ENCODE measurements at places on chromosomes 6 and 20.

- no peak for DNase-seq
These were observed at the start of gene BTNL2 for GRCh38 chr6:32406857-32407256. BTNL2 (minus strand) TSS chr6:32407181; CDS start chr6:32407123, 58 bp downstream.

GRCh38 chr20:8837396-8837795, 231.5 kb upstream of the PLCB4 start:
- peak; percentile 79 for DNase-seq

DNA sequence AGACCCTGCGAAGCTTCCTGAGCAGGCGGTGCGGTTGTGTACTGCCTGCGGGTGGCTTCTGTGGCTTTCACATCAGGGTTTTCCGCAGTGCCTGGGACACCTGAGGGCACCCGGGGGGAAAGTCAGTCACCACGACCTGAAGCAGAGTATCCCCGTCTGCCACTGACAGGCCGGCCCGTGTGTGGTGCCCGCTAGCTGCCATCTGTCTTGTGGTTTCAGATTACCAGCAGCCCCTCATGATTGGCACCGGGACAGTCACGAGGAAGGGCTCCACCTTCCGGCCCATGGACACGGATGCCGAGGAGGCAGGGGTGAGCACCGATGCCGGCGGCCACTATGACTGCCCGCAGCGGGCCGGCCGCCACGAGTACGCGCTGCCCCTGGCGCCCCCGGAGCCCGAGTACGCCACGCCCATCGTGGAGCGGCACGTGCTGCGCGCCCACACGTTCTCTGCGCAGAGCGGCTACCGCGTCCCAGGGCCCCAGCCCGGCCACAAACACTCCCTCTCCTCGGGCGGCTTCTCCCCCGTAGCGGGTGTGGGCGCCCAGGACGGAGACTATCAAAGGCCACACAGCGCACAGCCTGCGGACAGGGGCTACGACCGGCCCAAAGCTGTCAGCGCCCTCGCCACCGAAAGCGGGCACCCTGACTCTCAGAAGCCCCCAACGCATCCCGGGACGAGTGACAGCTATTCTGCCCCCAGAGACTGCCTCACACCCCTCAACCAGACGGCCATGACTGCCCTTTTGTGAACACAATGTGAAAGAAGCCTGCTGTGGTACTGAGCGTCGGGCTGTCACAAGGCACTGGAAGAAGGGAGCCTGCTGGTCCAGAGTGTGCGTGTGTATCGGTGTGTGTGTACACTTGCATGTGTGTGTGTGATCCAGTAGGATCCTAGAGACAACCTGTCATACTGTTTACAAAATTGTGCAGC, 54.4 kb downstream of the GOPC start:
- peak; percentile 62 for DNase-seq

GRCh38 chr6:36127462-36128016, 2.8 kb upstream of the MAPK13 start:
- DNase-seq, result peak; percentile 84

DNA sequence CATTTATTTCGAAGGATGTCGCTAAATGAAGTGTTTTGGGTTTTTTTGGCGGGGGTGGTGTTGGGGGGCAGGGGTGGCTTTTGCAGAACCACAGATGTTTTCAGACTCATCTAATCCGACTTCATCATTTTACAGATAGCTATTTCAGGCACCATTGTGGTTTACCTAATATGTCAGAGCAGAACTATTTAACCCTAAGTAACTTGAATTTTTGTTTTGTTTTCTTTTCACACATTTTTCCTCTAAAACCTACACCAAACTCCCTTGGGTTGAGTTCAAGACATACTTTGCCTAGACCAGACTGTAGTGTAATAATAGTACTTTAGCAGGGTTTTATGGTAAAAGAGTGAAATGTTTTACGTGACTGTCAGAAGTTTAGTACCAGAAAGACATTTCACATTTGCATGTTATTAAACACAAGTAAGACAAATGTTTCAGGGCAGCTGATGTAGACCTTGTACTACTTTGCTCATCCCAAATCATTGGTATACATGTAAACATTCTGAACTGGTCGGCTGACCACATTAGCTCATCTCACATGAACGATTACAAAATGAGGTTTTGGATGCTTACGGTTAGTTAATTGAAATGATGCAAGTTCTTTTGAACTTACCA, 37.7 kb downstream of the MAP3K4 start:
- DNase-seq, result peak; percentile 95

GRCh38 chr6:105372849-105373182, 30.1 kb downstream of the PREP start:
- no peak for DNase-seq

DNA sequence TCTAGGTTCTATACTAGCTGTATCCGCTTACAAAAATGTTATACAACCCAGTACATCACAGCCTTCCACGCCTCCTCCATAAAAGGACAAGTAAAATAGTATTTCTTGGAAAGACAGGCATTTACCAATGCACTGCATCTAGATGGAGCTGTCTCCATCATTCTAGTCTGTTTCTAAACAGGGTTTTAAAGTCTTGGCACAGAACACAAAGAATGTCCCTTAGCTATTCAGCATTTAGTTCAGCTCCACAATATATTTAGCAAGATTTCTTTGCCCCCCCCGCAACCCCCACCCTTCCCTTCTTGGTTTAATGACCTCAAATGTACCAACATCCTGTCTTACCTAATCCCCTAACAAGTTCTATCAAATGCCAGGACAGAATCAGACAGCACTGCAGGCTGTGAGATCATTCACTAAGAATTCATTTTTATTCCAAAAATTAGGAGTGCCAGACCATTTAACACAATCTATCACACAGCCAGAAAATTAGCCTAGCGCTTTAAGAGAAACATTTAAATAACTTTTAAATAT, 198.6 kb downstream of the BACH2 start:
- peak; percentile 84 for DNase-seq
